ENCODE measurements at places on chromosomes 12 and 14.

DNA sequence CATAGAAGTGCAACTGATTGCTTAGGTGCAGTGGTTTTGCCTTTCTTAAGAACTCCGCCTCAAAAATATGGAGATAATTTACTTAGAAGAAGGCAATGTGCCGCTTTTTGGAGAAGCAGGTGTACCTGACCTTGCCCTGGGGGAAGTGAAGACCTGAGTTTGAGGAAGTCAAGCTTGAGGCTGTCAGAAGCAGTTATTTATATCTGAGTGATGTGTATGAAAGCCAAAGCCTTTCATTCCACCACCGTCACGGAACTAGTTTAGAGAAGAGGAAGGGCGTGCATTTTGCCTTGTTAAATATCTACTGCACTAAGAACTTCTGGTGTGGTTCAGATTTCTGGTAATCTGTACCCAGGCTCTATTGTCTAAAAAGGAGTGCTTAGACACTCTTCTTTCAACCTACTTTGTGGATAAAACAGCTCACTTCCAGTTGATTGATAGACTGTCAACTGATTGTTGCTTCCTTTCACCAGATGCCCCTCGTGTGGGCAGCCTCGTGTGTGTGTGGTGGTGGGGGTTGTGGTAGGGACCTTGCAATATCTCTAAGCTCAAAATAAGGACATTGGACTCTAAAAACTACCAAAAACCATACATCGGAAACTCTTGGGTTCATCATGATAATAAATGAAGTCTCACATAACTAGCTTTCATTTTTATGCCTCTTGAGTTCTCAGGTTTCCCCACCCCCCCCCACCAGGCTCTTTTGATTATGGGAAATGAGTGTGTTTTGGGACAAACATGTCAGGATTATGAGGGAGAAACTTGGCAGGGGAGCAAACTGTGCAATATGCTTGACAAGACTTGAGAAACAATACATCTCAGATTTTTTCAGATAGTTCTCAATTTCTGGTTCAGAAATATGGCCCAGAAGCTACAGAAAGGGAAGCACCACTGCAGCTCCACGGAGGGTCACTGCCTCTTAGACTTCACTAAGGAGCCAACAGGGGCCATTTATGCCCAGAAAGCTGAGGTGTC, 78.6 kb downstream of the ARF6 start:
- peak; percentile 85 for DNase-seq

GRCh38 chr12:62250671-62251608, 9.3 kb upstream of the USP15 start:
- peak; percentile 61 for DNase-seq

DNA sequence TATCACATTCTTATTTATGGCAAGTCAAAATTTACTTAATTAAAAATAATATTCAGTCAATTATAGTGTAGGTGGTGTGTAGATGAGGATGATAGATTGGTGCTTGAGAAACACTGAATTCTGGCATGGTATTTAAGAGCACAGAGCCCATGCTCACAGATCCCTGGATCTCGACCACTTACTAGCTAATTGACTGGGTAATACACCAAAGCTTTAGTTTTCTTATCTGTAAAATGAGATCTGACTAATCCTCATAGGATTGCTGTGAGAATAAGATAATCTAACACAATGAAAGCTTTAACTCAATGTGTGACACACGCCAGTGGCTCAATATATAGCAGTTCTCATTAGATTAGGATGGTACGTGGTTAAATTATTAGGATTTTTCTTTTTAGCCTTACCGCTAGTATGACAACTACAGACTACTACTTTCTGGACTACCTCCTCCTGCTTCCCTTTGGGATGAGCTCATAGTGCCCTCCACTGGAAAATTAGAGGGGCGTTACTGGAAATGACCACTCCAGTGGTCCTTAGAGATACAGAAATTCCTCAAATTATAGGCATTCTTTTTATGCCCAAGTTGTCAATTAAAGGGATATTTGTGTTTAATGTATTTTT, 482.8 kb upstream of the TBX3 start:
- DNase-seq: peak; percentile 73

DNA sequence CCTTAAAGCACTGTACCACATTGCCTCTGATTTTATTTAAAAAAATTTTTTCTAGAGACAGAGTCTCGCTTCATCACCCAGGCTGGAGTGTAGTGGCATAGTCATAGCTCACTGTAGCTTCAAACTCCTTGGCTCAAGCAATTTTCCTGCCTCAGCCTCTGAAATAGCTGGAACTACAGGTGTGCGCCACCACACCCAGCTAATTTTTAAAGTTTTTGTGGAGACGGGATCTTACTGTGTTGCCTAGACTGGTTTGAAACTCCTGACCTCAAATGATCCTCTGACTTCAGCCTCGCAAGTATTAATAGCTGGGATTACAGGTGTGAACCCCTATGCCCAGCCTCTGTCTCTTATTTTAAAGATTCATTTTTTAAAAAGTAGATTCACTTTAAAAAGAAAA, 5.3 kb downstream of the USP15 start:
- no peak for DNase-seq

- DNase-seq: no peak
These were observed 11.9 kb downstream of the PLEKHG6 start for GRCh38 chr12:6322352-6322751.

All from cardiac fibroblast (primary cell).